ENCODE measurements at places on chromosomes 13 and 19.

DNA sequence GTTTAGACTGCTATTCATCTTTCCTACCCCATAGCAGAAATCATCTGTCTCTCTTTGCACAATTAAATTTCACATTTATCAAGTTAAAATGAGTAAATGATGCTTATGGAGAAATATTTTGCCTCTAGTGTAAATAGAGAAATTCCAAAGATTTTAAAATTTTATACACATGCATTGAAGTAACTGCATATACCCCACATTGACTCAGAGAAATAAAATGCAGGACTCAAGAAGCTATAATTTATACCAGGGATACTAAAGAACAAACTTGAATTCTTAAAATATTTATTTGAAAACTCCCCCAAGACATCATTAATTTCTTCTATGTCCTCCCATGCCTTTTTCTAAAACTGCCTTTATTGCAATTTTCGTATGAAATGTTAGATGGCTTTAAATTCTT, 165.8 kb downstream of the DIAPH3 start:
- DNase-seq = no peak

- no peak for DNase-seq
These were observed 365.5 kb downstream of the UQCRFS1 start for GRCh38 chr19:28847468-28847867.

DNA sequence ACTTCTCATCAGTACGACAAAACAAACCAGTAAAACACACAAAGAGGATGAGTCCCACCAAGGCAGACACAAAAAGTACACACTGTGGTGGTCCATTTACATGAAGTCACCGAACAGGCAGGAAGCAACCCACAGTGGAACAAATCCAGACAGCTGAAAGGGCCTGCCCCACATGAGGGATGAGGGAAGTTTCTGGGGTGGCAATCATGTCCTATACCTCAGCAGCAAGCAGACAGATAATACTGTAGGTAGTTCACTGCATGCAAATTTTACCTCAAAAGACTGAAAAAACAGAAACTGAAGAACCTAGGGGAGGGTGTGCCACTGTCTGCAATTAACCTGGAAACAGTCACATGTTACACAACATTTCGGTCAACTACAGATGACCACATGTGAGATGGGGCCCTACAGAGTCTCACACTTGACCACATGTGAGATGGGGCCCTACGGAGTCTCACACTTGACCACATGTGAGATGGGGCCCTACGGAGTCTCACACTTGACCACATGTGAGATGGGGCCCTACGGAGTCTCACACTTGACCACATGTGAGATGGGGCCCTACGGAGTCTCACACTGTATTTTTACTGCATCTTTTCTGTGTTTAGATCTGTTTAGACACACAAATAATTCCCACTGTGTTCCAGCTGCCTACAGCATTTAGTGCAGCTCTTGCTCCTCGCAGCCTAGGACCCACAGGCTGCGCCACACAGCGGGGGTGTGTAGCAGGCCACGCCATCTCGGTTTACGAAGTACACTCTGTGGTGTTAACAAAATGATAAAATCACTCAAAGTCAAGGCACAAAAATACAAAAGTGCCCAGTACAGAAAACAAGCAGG, 22.2 kb downstream of the PCID2 start:
- no peak for DNase-seq

GRCh38 chr13:103436057-103436654, 369.9 kb upstream of the SLC10A2 start:
- DNase-seq = no peak

DNA sequence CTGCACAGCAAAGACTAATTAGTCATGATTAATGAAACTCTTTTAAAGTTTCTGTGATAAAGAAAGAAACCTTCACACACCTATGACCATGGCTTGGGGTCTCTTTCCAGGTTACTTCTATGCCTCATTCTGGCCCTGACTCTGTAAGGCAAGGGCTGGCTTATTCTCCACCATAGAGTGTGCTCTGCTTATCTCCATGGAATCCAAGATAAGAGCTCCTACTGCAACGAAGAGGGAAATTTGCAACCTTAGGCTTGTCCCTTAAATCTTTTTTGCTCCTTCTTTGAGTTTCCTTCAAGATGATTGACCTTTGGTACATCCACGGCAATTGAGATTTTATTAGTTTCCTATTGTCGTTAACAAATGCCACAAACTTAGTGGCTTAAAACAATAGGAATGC, 239.9 kb downstream of the SPRY2 start:
- no peak for DNase-seq
